ENCODE measurements at places on chromosomes 5 and 9. TPM values are rescaled to one million over a fixed set of nuclear protein-coding genes. Genes with fewer than 3 reads are reported as not detected.

ARID3C gene
- polyA plus RNA-seq = not detected

SH2D3C gene
- 47.3 TPM for polyA plus RNA-seq

SPINK7 gene
- polyA plus RNA-seq = not detected

CD74 gene
- polyA plus RNA-seq = 4,939 TPM

ADAMTS13 gene
- 0.77 TPM for polyA plus RNA-seq

FOXD4 gene
- not detected for polyA plus RNA-seq

ENTREP1 gene
- not detected for polyA plus RNA-seq

MSX2 gene
- not detected for polyA plus RNA-seq

ADRB2 gene
- 10.8 TPM for polyA plus RNA-seq

SMIM32 gene
- polyA plus RNA-seq = not detected

MYO10 gene
- polyA plus RNA-seq = 0.35 TPM

DDX4 gene
- polyA plus RNA-seq = not detected

Measured in CD14-positive monocyte (primary cell).